Neural progenitor cell (in vitro differentiated cells): ENCODE measurements at places on chromosomes 7 and 10.

DNA sequence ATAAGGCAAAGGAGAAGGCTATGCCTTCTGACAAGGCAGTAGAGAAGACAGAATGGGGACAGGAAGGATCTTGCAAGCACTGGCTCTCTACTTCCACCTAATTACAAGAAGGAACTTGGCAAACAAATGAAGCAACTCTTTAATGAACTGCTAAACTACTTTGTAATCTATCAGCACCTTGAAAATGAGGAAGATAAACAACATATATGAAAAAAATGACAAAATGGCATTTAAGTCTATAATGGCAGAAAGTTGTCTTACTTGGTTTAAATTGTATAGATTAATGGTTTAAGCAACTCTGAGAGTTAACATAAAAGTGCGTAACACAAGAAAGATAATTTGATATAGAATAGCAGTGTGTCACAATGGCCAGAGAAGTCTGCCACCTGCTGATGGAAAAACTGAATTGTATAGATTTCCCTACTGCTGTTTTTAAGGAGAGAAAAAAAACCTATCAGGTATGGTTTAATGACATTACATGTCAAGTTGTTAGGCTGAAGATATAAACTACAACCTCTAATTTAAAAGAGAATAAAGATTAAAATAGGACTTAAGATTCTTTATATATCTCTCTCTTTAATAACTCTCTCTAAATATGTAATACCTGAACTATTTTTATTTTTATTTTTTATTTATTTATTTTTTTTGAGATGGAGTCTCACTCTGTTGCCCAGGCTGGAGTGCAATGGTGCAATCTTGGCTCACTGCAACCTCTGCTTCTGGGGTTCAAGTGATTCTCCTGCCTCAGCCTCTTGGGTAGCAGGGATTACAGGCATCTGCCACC lies 11.8 kb downstream of the NT5C3A start:
- peak; percentile 33 for DNase-seq

- peak; percentile 32 for DNase-seq
Measured at GRCh38 chr10:47309408-47310089, 9.6 kb downstream of the GDF10 start.

DNA sequence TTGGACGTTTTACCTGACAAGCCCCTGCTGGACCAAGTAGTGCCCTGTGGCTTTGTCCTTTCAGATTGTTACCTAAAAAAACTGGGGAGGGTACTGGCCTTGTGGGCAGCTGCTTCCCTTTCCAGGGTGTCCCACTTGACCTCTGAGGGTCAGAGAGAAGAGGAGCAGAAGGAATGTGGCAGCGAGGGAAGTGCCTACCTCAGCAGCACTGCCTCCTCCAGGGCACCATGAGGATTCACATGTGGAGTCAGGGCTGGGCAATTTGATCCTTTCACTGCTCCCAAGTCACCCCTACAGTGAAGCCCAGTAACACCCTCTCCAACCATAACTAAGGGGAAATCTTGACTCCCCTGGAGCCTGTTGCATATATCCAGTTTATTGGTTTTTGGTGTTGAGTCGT lies 64.6 kb downstream of the ITGB1 start:
- peak; percentile 52 for DNase-seq

- DNase-seq = no peak
Measured at GRCh38 chr7:19295376-19295775, 150.2 kb upstream of the FERD3L start.

GRCh38 chr7:46515844-46516590 lies 594.9 kb upstream of the IGFBP3 start:
- no peak for DNase-seq

DNA sequence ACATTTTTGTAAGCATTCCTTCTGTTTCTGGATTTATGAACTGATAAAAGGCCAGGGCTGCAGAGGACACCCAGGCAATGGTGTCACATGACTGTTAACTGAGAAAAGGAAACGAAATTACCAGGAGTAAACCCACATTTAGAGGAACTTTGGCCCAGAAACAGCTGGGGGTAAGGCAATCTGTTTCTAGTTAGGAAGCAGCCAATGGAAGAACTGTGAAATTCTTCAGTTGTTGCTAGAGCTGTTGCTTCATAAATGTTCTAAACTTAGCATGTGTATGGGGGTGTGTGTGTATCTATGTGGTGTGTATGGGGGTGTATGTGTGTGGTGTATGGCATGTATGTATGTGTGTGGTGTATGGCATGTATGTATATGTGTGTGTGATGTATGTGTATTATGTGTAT lies 11.8 kb upstream of the PDCD4 start:
- no peak for DNase-seq

DNA sequence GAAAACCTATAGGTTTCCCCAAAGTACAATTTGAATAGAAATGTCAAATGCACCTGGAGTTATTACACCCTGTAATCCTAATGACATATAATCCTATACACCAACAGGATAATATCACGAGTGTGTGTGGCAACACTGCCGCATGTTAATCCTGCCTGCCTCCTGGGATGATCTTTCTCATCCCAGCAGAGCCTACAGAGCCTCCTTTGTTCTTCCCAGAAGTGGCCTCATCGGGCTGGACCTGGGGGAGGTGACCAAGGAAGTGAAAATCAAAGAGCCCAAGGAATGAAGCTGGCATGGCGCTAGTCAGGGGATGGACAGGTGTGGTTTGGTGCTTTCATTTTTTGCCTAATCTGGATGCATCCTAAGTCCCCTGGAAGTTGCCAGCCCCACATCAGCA lies 29.5 kb upstream of the LEP start:
- DNase-seq = peak; percentile 53

DNA sequence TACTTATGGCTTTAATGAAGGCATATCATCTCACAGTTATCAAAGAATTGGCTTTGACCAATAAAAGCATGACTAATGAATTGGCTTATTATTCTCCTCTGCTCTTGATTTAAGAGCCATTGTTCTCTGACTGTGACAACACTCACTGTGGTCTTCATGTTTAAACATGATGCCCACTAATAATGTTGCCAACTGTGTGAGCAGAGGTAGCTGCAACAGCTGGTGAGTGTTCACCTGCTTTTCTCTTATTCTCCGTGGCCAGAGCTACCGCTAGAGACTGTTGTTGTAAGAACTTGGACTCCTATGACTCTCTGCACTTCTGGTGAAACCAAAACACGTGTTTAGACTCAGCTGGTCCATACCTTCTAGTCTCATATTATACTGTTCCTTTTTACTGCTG lies 335.9 kb downstream of the XPNPEP1 start:
- DNase-seq = no peak

DNA sequence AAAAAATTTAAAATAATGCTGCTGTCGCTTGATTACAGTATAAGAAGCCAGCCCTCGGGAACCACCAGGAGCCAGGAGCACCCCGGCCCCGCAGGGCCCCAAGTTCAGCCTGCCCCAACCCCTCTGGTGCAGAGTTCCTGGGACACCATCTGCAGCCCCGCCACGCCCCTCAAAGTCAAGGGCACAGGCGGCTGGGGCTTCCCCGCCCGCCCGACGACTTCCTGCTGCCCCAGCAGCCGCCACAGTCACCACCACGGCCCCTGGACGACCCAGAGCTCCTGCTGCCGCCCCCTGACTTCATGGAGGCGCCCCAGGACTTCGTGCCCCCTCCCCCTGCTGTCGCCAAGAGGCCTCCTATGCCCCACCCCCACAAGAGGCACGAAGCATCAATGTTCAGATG lies 103.6 kb upstream of the PDSS1 start:
- no peak for DNase-seq

- DNase-seq = no peak
Measured at GRCh38 chr10:13567030-13567429, 19.7 kb upstream of the PRPF18 start.

DNA sequence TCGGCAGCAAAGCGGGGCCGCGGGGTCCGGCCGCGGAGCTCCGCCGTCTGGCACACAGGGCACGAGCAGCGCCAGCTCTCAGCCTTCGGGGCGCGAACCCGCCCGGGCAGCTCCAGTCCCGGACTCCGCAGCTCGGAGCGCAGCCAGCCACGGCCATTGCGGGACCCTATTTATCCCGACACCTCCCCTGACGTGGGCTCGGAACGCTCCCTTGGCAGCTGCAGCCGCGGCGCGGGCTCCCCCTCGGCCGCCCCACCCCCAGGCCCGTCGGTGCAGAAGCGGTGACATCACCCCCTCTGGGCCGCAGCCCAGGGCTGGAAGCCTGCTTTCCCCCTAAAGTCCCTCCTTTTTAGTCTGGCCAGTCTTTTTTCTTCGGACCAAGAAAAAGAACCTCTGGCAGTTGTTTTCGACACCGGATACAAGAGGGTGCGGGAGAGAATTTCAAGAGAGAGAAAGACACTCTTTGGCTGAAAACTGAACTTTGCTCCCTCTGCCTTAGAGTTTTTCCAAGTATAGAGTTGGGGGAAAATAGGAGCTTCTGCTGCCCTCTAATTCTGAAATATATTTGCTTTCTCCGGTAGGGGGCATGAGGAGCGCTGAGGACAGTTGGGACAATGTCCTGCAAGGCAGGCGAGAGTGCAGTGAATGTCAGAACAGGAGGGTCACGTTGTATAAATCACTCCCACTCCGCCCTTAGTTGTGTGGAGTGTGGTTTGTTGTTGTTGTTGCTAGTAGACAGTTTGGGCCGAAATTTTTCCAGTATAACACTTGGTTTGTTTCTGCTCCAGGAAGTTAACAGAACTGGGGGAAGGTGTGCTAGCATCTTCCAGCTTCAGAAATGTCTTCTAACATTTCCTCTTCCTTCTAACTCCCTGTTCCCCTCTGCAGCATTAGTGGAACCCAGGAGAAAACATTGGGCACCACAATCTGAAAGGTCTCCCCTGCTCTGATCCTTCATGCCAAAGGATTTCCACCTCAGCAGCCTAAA lies at the start of gene SFRP4:
Gene SFRP4, minus strand, starts transcription at position 145 of the 988 bp plus-strand sequence. CDS start 280 bp downstream, outside the sequence.
- DNase-seq = peak; percentile 79

- no peak for DNase-seq
Measured at GRCh38 chr7:114095885-114096284, 177.1 kb upstream of the PPP1R3A start.

DNA sequence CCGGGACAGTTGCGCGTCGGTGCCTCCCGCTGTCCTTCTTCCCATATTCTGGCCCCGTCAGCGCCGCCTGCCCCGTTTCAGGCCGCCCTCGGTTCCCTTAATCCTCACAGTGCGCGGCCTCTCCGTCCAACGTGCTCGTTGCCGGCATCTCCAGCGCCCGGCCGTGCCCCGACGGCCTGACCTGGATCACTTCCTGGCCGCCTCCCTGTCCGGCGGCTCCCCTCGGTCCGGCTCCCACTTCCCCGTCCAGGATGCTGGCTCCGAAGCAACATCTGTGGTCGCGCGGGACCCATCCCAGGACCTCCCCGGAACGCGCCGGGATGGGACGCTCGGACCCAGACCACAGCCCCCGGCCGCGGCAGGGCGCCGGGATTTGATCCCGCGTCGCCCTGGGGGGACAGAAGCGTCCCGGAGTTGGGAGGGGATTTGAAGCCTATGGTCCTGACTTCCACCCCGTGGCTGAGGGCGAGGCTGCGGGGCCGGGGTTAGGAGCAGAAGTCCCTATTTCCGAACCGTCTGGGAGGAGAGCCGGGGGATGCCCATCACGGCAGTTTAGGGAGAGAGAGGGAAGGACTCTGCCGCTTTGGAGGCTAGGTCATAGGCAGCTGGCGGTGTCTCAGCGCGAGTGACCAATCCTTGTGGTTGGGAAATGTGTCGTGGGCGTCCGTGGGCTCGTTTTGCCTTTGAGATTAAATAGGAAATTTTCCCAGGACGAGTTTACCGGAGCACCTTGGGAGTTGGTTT lies 53.8 kb downstream of the KCTD7 start:
- DNase-seq = peak; percentile 73

GRCh38 chr10:80411267-80411668 lies 2.9 kb downstream of the PRXL2A start:
- DNase-seq = no peak

DNA sequence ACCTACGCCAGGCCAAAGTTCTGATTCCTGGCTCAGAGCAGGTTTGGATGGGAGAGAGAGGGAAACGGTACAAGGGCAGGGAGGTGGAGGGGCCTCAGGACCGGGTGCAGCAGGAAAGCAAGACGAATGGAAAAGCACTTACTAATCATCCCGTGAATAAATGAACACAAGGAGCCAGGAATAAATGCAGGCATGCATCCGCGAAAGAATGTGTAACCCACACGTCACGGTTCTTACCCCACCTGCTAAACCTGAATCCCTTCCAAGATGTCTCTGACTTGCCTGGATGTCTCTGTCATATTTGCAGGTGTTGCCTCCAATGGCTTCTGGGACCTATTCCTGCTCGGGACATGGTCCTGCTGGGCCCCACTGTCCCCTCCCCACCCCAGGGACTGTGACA lies 335.2 kb upstream of the RNF32 start:
- no peak for DNase-seq

GRCh38 chr10:95266674-95267095 lies 24.1 kb downstream of the PDLIM1 start:
- peak; percentile 14 for DNase-seq

DNA sequence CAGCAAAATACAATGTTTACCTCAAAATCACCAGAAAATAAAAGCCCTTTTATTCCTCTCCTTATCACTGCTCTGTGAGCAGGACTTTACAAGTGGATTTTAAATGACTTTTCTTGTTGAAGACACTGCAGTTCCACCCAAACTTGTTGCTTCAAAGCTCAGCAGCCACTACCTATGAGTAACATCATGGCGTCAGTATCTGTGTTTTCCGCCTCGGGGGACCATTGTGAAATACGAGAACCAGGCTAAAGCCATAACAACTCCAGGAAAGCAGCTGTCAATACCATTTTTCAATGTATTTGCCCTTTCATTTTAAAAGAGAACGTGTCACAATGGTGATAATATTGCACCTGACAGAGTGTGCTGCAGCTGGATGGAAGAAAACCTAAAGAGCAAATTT lies 284.0 kb upstream of the RNF32 start:
- DNase-seq = no peak

- peak; percentile 56 for DNase-seq
Measured at GRCh38 chr7:100080907-100081534, 502 bp downstream of the ZNF3 start.

- no peak for DNase-seq
Measured at GRCh38 chr10:47450442-47450841, 33.5 kb downstream of the ANXA8 start.

DNA sequence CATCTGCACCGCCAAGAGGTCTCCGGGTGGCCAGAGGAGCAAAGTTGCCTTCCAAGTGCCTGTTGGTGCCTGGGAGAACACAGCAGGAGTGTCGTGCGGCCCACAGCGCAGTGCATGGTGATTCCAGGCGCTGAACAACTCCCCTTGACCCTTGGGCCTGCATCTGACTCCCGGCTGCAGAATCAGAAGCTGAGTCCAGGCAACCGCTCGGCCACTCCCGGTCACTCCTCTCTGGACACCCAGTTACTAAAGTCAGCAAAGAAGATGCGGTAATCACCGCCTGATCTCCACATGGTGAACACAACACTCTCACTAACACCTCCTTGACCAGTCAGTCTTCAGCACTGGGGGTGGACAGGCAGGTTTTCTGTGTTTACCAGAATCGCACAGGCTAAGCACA lies 35.5 kb downstream of the SCD start:
- DNase-seq = no peak

DNA sequence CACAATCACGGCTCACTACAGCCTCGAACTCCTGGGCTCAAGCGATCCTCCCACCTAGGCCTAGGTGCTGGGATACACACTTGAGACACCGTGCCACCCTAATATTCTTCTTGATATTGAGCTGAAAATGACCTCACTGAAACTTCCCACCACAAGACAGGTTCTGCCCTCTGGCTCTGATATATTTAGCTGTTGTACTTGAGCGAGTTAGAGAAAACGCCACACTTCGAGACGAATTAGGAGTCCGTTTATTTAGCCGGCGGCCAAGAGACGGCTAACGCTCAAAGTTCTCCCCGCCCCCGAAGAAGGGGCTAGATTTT lies 17.9 kb downstream of the ZC3HAV1 start:
- no peak for DNase-seq

- DNase-seq = no peak
Measured at GRCh38 chr10:21634599-21635365, 100.8 kb downstream of the MLLT10 start.
